CD4-positive, alpha-beta T cell treated with Interleukin-6 at 100 ng/mL for 8 hours (primary cell): ENCODE measurements at places on chromosomes 6 and 20.

- no peak for DNase-seq
These were observed 175.1 kb downstream of the PTPRK start for GRCh38 chr6:128345278-128345677.

- no peak for DNase-seq
These were observed 150.8 kb upstream of the TAB2 start for GRCh38 chr6:149166747-149167146.

GRCh38 chr20:62104234-62104789 is 18.0 kb upstream of the LSM14B start:
- DNase-seq: no peak

DNA sequence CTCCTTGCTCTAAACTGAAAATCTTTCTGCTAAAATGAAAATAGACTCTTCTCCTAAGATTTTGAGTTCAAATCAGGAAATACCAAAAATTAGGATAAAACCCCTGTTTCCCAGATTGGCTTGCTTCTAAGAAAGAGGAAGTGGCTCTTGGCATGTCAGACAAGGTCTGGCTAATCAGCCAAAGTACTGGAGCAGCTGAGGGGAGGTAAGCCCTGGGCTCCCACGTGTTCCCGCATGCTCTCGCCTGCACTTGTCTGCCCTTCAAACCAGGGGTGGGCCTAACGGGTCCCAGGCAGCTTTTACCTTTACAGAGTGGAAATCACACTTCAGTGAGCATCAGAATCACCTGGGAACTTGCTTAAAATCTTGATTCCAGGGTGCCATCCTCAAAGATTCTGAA is 43.2 kb upstream of the GABRR1 start:
- no peak for DNase-seq

DNA sequence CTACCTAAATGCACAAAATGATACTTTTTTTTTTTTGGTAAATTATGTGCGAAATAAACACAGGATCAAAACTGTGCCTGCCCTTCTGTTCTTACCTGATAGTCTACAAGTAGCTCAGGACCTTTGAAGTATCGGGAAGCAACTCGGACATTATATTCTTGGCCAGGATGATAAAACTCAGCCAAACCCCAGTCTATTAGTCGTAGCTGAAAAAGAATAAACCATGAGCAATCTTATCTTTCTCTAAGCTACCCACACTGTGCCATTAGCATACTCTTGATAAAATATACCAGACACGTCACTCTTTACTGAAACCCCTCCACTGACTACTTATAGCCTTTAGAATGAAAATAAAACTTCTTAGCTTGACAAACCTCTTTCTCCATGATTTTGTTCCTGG is 29.8 kb upstream of the TBC1D20 start:
- DNase-seq: no peak

DNA sequence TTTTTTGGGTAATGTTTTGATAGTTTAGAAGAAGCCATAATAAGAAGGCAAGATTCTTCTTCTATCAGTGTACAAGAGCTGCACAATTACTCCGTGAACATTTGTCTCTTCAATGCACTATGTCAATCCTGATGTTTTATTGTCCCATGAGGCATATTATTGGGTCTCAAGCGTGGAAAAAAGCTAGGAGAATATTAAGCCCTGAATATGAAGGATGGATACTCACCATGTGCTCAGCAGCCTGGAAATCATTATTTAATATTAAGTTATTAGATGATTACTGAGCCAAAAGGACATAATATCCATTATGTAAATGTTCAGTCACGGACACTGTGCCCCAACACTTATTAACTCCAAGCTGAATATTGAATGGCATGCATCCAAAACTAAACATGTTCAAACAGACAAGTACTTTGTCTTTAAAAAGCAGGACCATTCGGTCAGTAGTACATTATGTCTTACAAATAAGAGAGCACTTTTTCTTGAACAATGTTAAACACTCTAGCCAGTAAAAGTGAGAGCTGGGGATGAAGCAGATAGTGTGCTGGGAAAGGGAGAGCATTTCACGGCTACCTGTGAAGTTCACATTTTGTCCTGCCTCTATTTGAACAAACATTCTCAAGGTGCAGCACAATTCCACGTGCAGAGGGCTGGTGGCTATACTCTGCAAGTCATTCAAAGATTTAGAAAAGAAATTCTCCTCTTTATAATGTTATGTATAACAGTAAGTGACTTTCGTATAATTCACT is 70.6 kb upstream of the CNR1 start:
- DNase-seq: no peak

DNA sequence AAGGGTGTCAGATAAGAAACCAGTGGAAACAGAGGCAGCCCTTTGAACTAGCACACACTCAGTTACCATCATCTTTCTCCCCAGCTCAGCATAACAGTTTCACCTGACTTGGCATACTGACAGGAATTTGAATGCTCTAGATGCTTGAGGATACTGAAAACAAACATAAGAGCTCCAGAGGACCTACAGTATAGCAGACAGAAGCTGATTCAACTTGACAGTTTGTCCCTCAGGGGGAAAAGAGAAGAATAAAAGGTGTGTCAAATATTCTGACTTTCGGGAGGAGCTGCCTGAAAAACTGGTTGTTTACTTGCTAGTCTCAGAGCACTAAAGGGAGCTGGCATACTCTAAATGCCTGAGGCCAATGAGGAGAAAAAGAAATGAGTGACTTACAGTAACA is 35.1 kb downstream of the EYS start:
- no peak for DNase-seq

GRCh38 chr6:126180585-126180984 is 159.3 kb upstream of the CENPW start:
- no peak for DNase-seq

GRCh38 chr6:33082702-33083101 is 6.9 kb downstream of the HLA-DPB1 start:
- peak; percentile 56 for DNase-seq

- no peak for DNase-seq
These were observed 38.1 kb upstream of the FLRT3 start for GRCh38 chr20:14375416-14375985.

DNA sequence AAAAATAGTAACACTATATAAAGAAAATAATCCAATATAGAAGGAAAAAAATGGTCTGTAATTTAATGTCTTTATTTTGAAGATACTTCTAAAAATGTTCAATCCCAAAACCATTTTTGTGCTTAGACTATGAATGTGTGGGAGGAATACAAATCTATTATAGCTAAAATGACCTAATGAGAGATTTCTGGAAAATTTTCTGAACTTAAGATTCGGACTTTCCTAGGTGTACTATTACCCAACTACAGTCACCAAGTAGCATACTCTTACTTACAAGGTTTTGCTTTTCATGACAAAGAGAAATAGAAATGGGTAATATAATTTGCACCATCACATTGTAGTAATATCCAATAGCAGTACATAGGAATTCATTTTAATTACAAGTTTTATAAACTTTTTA is 29.9 kb downstream of the MAP3K7 start:
- no peak for DNase-seq

DNA sequence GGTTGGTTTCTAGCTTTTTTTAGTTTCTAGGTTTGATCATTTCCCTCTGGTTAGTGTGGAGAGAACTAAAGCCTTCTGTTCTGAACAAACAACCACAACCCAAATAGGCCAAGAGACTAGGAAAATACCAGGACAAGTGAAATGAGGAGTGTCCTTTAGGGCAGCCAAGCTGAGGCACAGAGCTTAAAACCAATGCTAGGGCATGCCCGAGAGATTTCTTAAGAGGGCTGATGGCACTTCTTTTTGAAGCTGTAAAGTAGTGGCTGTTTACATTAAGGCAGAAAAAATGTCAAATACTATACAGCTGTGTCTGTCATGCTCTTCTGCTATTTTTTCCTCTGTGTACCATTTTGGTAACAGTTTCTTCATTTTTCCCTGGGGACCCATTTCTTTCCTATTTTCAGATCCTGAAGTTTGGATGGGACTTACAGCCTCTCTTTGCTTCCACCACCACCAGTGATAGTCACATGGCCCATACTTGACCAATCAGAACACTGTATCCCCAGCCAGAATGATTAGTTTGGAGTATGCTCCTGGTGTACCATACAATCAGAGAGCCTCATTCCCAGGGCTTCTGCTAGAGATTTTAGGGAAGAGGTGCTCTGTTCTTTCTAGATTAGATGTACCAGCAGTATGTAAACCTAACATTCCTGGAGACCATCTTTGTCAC is 154.4 kb downstream of the BMP2 start:
- no peak for DNase-seq
